ENCODE measurements at places on chromosomes 2 and 18. TPM values are rescaled to one million over a fixed set of nuclear protein-coding genes. Genes with fewer than 3 reads are reported as not detected.

DNA sequence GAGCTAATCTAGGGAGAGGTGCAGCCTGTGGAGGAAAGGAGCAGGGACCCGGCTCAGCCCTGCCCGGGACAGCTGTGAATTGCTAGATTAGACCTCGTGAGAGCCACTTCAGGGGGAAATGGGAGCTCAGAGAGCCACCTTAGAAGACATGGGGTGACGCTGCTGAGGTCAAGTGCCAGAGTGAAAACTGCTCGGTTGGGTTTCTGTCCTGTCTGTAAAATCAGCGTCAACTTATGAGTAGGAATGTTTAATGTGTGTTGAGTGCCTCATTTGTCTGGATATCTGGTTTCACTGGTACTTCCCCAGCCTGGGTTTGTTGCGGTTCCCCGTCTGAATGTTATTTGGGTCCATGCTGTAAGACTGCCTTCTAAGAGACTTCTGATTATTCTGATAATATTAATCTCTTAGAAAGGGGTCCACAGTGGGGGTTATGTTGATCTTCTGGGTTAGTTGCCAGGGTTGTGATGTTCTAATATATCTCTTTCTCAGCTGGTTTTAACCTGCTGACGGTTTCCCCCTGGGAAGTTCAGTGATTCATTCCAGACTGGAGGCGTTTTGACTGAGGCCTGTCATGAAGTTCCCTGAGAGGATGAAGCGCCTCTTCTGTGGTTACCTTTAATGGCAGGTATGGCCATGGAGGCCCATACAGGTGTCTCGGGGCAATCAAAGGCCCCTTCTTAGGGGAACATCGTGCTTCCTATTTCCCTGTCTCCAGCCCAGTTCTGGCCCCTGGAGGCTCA lies 175.9 kb downstream of the SH3RF3 start:
- no peak for DNase-seq

DNA sequence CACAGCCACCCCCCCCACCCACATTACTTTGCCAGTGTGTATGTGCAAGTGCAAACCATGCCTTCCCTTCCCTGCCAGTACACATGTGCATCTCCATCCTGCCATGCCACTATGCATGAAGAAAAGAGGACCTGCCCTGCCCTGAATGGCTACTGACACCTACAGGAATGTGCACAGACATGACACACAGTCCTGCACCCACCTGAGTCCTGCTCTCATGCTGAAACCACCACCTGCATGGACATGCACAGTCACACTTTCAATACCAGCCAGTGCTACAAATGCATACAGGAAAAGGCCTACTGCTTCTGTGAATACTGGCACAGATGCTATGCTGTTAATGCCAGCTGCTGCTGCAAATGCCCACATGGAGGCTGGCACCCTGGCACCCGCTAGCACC lies 334.4 kb upstream of the DLGAP1 start:
- no peak for DNase-seq

DNA sequence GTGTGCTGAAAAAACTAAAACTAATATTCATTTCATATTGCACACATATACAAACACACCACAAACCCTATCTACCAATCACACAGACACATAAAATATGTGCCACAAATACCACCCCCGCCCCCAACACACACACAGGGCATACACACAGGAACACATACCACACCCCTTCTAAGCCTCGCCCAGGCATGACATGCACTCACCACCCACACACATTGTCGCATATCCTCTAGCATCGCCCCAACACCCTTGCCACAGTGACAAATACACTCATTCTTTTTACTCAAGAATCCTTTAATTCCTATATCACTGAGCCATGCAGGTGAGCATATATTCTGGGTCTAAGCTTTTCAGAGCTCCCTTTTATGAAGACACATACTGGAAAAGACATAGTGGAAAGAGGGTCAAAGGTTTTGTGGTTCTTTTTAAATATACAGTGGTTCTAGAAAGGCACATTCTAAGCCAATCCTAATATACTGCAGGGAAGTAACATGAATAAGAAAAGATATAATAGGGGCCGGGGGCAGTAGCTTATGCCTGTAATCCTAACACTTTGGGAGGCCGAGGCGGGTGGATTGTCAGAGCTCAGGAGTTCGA lies 24.5 kb upstream of the LCLAT1 start:
- DNase-seq, result no peak

DNA sequence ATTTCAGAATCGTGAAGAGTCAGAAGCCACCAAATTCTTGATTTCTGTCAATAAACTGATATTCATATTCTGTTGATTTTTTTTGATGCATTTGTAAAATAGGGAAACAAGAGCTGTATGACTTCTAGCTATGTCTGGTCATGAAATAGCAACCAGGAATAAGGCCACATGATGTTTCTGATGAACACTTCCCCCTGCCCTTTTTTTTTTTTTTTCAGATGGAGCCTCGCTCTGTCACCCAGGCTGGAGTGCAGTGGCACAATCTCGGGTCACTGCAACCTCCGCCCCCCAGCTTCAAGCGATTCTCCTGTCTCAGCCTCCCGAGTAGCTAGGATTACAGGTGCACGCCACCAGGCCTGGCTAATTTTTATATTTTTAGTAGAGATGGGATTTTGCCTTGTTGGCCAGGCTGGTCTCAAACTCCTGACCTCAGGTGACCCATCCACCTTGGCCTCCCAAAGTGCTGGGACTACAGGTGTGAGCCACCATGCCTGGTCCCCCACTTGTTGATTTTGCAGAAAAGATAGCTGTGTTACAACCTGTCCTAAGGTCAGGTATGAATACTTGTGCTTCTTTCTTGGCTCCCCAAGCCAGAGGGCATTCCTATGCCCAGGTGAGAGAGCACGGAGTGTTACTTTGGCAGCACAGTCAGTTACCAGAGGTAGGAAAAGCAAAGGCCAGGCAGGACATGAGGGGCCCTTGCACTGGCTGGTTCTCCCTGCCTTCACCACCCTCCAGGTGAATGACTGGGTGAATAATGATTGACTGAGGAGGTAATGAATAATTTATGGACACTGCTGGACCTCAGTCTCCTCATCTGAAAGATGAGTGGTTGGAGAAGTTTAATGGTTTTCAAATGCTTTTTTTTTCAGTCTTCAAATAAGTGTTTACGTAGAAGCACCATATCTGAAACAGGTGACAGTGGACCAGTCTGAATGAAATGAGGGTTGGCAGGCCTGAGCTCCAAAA lies 39.6 kb downstream of the PAX8 start:
- DNase-seq, result no peak

DNA sequence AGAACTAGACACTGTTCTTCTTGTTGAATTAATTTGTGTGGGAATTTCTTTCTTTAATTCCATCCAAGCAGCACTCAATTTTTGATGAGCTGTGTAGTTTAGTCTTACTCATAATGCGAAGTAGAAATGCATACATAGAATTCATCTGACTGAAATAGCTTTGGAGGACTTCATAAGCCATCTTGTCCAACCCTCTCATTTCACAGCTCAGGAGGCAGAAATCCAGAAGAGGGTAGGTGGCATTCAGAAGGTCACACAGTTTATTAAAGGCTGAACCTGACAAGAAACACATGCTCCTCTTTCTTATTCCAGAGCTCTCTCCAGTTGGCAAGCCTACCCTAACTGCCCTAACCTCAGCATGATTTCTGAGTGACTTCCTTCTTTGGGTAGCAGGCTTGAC lies 169.2 kb upstream of the NOSTRIN start:
- no peak for DNase-seq

GRCh38 chr18:63579616-63580015 lies 7.5 kb upstream of the SERPINB13 start:
- no peak for DNase-seq

DNA sequence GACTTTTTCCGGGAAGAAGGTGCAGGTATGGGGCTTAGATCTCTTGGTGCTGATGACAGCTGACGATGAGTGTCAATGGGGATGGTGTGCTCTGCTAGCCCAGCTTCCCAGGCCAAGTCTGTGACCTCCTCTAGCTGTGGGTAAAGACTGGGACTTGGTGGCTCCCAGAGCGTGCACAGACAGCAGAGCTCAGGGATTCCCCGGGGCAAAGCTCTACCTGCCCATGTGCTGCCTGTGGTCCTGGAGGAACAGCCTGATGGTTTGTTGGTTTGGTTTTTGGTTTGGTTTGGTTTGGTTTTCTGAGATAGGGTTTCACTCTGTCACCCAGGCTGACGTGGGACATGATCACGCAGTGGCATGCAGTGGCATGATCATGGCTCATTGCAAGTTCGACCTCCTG lies 19.2 kb downstream of the ATP6V1B1 start:
- DNase-seq, result no peak

DNA sequence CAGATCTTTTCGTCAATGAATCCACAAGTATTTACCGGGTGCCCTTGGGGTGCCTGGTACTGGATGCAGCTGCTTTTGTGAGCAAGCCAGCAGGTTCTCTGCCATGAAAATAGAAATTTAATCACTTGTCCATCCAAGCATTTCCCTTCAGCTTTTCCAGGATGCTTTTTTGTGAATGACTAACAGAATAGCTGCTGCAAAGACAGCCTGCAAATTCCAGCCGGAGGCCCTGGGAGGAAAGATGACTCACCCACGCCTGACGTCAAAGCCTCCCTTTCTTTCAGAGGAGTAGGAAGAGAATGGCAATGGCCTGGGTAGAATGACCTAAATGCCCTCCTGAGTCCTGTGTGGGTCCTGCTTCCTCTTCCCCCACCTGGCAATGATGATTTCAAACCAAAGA lies 111.9 kb downstream of the AP1S3 start:
- DNase-seq, result peak; percentile 66

- DNase-seq, result no peak
These were observed 84.0 kb downstream of the USP40 start for GRCh38 chr2:233482616-233483015.

- peak; percentile 1 for DNase-seq
These were observed 710 bp downstream of the DUSP19 start for GRCh38 chr2:183079139-183079775.

DNA sequence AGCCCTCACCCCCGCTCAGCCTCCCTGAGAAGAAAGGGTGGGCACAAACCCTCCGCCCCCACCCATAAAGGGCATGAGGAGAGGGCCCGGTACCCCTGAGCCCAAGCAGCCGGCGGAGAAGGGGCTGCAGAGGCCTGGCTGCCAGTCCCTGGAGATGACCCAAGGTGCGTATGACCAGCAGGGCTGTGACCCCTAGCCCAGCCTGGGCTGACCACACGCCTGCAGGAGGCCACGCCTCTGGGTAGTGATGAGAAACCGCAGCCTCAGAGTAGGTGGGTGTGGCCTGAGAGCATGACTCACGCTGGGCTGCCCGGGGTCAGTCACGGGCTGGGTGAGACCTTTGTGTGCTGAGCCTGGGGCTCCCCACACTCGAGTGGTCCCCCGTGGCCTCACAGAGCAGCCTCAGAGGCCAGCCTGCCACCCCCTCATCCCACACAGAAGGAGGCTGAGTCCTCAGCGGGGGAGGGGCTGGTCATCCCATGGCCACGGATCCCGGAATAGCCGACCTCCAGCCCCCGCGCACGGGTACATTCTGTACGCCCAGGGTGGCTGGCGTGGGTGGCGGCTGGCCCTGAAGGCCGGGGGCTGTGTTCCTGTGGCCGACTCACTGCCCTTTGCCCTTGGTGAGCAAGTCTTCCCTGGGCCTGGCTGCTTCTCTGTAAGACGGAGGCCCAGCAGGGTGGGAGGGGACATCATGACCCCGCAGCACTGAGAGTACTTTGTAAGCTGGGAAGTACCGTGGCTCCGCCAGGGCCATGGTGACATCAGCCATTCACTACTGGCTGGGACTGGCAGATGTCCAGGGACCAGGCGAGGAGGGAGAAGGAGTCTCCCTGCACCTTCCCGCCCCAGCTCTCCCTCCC lies 110.8 kb upstream of the OTOS start:
- peak; percentile 57 for DNase-seq

DNA sequence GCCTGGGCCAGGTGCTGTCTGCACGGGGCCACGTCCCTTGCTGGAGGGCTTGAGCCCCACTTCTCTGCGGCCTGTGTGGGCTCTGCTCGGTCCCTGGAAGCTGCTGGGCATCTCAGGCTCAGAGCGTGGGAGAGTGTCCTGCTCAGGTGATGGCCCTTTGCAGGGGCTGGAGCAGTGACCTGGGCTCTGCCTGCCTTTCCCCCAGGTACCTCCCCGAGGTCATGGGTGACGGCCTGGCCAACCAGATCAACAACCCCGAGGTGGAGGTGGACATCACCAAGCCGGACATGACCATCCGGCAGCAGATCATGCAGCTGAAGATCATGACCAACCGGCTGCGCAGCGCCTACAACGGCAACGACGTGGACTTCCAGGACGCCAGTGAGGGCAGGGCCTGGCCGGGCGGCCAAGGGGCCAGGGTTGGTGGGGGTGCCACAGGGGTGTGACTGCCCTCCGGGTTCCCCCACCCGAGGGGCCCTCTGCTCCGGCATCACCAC lies 29.9 kb downstream of the GPC1 start:
- no peak for DNase-seq

GRCh38 chr2:150624001-150624401 lies 136.5 kb upstream of the RND3 start:
- DNase-seq, result no peak

GRCh38 chr2:160415991-160416390 lies 77.6 kb downstream of the RBMS1 start:
- no peak for DNase-seq

The DLX1 gene
- polyA plus RNA-seq, result 0.14 TPM

The TCF23 gene
- 0.78 TPM for polyA plus RNA-seq

The STPG4 gene
- 0.11 TPM for polyA plus RNA-seq

The MYCN gene
- 31.3 TPM for polyA plus RNA-seq

The CCDC102B gene
- 8.5 TPM for polyA plus RNA-seq

The IL1RL2 gene
- 1.0 TPM for polyA plus RNA-seq

The ABCG5 gene
- 0.56 TPM for polyA plus RNA-seq

The STARD6 gene
- polyA plus RNA-seq, result 0.18 TPM

The RRM2 gene
- polyA plus RNA-seq, result 58.4 TPM

The SF3B6 gene
- polyA plus RNA-seq, result 117 TPM

The NTSR2 gene
- polyA plus RNA-seq, result not detected

The UGT1A6 gene
- 0.08 TPM for polyA plus RNA-seq

The CTAGE1 gene
- not detected for polyA plus RNA-seq

All from left renal pelvis (tissue), 4 donors.